ENCODE measurements at places on chromosomes 12 and 14. TPM values are rescaled to one million over a fixed set of nuclear protein-coding genes. Genes with fewer than 3 reads are reported as not detected.

- no peak for DNase-seq
These were observed 127.6 kb upstream of the AMIGO2 start for GRCh38 chr12:47207340-47207717.

GRCh38 chr14:59202031-59202430 is 13.6 kb downstream of the DAAM1 start:
- DNase-seq = no peak

DNA sequence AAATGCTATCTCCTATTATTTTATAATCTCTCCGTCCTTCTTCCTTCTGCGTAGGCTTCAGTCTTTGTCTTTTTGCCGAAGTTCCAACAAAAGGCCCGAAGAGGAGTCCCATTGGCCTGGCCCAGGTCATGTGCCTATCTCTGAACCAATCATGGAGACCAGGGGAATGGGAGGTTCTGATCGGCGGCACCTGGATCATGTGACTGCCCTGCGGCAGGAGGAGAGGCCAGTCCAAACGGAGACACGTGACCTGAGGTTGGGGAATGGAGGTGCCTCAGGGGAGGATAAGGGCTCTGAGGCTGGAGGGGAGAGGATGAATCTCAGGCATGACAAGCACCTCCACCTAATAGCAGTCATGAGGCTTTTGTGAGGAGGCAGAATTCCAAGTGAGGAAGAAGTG is 86.0 kb downstream of the AACS start:
- no peak for DNase-seq

DNA sequence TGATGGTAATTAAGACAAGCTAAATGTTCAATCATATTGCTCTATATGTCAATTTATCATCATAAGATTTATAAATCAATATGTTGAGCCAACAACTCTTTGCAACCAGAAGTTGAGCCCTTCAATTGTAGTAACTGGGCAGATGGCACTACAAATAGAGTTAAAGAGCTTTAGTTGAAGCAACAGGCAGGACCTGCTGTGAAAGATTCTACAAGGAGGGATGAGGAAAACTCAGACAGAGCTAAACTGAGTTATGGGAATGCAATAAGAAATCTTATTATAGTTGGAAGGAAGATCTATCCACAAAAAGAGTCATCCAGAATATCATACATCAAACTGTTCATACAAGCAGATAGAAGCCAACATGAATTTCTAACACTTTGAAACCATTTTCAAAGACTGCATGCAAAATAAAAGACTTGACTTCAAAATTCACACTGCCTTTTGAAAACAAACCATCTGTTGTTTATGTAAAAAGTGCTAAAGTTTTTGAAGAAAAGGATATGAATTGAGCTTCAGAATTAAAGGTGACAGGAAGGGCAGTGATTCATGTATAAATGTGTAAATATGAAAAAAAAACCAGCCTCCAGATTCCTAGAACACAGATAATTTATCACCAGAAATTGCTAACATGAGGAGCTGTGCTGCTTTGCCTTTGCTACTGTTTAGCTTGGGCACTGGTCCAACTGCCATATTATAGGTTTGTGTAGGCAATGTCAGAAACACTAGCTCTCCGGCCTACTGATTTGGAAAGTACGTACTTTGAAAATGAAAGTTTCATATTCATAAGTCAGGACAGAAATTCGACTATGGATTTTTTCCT is 133.2 kb downstream of the SLC35F4 start:
- no peak for DNase-seq

DNA sequence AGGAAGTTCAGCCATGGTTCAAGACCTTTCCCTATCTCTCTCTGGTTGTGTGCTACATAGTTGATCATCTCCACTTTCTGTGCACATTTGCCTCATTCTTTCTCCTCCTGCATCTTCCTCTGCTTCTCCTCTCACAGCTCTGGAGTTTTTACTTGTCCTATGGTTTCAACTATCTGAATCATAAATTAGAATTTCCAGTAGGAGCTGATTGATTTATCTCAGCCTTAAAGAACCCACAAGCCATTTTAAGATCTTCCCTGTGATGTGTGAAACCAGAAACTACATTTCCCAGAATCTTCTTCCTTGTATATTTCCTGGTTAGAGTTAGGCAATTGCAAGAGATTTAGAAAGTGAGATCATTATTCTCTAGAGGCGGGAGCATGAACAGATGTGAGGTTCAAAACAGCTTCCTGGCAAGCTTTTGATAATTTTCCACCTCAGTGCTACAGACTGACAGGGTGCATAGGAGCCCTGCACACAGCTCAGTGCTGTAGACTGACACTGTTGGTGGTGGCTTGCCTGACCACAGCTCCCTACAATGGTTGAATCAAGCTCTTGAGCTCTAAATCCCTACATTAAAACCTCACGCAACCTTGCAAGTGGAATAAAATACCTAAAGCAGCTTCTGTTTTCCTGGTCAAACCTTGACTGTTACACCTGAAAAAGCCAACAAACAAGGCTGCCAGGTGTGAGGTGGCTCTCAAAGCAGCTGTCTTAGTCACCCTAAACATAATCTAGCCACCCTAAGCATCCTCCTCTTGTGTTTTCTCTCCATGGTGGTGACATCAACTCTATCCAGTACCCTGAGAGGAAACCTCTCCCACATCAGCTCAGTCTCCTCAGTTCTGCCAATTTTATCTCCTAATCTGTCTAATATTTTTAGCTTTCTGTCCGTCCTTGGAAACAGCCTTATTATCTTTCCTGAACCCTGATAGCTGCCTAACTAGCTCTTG is 21.5 kb upstream of the IFNG start:
- DNase-seq = no peak

DNA sequence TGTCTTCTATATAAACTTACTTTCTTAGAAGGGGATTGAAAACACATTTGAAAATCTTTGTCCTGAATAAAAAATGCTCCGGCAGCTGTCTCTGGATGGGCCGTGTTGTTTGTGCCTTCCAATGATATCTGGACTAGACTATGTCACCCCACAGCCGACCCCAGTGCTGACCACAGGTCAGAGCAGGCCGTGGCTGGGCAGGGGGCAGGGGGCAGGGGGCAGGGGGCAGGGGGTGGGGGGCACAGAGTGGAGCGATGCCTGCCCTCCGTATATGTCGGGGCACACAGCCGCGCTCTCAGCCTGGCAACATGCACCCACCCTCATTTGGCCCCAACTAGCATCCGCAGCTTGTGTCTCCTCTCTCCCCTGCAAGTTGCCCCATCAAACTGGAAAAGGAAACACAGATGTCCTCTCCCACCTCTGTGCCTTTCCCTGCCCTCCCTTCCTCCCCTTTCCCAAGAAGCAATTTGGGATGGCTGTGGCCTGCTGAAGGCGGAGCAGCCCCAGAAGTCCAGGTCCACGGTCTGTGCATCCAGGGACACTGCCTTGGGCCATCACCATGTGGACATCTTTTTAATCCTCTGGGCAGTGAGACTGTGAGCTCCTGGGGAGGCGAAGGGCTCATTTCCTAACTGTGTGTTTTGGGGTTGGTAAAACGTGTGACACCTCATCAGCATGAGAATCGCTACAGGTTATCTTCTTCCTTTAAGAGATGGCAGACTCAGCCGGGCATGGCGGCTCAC is 295.7 kb upstream of the RTL1 start:
- DNase-seq = no peak

GRCh38 chr12:49301760-49302159 is 6.8 kb downstream of the PRPH start:
- DNase-seq = no peak

DNA sequence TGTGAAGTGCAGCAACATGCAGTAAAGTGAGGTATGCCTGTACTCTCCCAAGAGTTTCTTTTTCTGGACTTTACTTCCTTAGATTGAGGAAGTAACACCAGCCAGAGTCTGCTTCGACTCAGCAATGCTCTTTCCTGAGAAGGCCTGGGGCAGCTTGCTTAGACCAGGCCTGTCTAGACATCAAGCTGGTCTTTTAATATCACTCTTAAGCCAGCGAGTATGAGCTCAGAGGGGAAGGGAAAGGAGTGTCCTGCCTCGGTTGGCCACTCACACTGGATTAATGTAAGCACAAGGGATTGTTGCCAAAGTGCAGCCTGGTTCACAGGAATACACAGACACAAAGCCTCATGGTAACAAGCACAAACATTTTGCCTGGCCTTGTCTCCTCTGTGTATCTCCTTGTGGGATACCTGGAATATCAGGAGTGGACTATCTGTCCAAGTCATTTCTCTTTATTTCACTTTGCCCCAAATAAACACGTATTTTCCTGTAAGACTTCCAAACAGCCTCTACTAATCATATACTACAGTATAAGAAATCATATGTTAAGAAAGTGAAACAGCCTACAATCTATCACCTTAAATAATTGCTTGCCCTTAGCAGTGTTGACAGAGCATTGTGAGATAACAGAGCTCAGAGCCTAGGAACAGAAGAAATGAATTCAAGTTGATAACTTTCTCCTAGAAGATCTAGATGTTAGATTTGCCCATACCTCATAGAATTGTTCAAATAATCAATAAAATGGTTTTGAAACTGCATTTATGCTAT is 121.2 kb upstream of the DAAM1 start:
- DNase-seq = no peak

DNA sequence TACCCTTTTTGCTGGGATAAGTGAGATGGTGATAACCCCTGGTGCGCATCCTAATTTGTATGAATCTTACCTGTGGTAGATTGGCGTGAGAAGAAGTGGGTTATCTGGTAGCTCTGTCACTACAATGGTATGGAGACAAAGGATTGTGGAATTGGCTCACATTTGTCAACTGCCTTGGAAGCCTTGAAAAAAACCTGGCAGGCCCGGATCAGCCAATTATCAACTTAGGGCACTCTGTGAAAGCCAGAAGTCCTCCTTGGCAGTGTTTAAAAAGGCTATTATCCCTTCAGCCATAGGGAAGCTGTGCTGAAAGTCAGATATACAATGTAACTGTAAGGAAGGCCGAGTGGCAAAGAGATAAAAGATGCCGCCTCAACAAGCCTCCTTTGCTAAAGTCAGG is 56.5 kb downstream of the WASHC3 start:
- DNase-seq = no peak

DNA sequence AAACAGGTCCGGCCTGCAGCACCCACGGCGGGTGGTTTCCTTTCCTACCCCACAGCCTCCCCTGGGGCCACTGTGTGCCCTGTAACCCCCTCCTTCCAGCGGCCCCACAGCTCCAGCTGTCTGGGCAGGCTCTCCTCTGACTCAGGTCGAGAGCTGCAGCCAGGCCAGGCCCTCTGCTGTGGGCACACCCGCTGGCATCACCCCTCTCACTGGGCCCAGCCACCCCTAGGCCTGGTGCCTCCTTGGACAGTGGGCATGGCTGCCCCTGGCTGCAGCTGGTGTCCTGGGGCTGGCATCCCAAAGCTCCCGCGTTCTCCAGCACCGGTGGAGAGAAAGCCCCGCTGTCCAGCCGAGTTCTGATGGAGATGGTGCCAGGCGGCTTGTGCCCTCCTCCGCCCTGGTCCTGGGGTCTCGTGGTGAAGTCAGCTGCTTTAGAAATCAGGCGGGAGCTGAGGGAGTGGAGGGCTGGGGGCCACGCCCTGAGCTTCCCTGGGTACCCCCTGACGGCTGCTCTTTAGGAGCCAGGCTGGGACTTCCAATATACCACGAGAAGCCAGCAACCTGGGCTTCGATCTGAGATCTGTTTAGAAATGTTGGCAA is 114.9 kb downstream of the KIF26A start:
- DNase-seq = no peak

DNA sequence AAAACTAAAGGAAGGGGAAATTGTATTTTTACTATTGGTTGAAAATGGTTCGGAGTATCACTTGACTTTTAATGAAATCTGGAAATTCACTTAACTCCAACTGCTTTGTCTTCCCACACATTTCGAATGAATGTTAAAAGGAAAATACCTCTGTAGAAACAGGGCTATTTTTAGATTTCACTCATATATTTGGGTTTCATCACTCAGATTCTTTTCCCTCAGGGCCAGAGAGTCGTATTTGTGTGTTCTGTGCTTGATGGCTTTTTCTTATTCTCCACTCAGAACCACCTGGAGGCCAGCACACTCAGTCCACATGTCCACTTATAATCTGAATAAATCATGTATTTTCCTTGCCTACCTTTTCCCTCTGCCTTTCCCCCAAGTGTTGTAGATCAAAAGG is 40.0 kb downstream of the DAAM1 start:
- DNase-seq = no peak

DNA sequence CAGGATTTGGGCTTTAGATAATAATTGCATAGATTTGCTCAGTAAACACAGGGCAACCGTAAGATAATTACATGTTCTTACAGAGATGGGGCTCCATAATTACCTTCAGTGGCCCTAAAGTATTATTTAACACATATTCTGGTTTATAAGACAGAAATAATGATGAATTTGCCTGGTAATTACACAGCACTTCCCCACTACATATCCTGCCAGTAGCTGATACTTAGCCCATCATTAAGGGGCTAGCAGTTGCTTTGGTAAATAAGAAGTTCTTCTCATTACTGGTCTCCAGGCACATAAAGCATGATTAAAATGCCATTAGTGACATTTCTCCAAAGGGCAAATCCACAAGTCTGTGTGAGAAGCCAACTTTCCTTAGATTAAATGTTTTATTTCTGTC is 158.7 kb downstream of the NUAK1 start:
- DNase-seq = no peak

DNA sequence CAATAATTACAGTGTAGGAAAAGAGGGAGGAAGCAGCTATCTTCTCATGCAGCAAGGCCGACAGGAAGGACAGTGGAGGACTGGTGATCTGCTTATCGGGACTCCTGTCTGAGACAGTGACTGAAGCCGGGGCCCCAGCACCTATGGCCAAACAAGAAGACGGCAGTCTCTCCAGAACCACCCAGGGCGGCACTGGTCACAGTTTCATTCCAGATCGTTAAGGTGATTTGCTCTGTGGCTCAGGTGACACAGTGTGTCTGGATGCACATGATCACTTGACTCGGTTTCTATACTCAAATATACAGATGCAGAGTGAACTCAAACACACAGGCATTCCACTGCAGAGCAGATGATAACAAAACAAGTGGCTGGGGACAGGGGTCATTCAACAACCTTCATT is 52.1 kb upstream of the CORO1C start:
- DNase-seq = no peak

AKAP3 gene
- total RNA-seq = 4.4 TPM

AVPR1A gene
- 160 TPM for total RNA-seq

HECTD4 gene
- total RNA-seq = 35.3 TPM

CLEC2B gene
- total RNA-seq = 10.1 TPM

CISTR gene
- not detected for total RNA-seq

OAS2 gene
- 3.6 TPM for total RNA-seq
